ENCODE measurements at places on chromosomes 3 and 15.

DNA sequence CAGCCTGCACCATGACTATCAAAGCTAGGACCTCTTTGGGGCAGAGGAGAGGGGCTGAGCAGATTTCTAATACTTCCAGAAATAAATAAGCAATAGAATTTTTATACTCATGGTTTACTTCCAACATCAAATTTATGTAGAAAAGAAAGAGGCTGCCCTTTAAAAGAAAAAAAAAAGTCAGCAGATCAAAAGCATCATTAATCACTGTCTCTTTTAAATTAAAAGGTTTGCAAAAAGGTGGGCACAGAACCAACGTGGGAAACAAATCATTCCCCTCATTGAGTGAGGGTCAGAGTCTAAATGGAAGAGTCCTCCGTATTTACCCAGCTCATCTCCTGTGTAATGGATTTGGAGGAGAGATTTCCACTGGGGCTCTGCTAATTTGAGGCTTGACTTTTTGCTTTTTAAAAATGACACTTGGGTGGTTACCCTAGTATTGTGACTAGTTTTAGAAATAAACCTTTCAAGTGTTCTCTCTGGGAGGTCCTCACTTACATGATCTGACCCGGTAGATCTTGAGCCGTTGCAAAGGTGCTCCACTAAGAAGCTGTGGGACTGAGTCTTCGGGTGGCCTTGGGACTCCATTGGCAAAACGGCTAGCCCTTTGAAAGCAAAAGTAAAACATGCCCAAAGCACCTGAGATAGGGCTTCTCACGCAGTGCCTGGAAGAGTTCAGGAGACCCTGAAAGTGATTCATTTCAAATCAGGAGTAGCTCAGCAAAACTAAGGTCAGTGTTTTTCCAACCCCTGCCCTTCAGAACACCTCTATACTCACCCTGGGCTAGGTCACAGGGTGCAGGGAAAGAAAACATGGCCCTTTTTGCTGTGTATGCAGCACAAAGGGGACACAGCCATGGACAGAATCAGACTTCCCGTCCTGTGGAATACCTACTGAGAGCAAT is 320.9 kb downstream of the FOXP1 start:
- no peak for DNase-seq

DNA sequence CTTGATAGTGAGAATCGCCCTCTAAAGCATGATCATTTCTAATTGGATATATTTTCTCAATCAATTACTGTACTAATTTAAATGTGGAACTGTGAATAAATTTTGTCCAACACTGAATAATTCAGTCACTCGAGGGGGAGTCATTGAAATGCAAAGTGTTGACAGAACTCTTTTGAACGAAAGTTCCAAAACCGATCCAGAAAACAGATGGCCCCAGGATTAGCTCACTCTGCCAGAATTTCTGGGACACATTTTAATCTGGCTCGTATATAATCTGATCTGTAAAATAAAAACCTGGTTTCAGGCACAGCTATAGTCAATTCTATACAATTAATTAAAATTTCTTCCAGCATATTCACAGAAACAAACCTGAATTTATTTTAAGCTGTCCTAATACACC is 580.4 kb downstream of the ROBO1 start:
- DNase-seq = no peak

DNA sequence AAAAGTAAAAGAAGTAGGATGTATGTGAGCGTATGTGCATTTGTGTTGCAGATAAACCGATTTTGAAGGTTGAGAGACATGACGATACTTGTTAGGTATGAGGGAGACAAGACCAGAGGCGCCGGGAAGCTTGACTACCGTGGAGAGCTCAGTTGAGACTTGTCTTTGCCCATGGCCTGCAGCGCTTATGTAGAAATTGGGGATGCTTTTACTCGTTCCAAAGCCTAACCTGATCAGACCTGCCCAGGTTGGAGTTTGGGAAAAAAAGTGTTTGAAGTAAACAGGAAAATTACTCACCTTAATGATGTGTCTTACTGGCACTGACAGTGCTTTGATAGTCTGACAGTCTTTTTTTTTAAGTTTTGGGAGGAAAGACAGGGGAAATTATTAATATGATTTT is 202.8 kb downstream of the TP63 start:
- no peak for DNase-seq

- DNase-seq = no peak
These were observed 35.4 kb upstream of the SLC7A14 start for GRCh38 chr3:170621256-170621655.

- no peak for DNase-seq
These were observed 165.1 kb upstream of the STAC start for GRCh38 chr3:36215241-36215640.

Measured in activated naive CD4-positive, alpha-beta T cell treated with Interleukin-2 at 50 U/mL for 16 hours (primary cell).